Stimulated activated CD8-positive, alpha-beta memory T cell treated with anti-CD3 and anti-CD28 coated beads, Interleukin-4, amount 100 ng/mL, for 48 hours (primary cell): ENCODE measurements at places on chromosomes 12 and 14.

GRCh38 chr14:31172084-31172483 is 35.5 kb downstream of the HECTD1 start:
- no peak for DNase-seq

DNA sequence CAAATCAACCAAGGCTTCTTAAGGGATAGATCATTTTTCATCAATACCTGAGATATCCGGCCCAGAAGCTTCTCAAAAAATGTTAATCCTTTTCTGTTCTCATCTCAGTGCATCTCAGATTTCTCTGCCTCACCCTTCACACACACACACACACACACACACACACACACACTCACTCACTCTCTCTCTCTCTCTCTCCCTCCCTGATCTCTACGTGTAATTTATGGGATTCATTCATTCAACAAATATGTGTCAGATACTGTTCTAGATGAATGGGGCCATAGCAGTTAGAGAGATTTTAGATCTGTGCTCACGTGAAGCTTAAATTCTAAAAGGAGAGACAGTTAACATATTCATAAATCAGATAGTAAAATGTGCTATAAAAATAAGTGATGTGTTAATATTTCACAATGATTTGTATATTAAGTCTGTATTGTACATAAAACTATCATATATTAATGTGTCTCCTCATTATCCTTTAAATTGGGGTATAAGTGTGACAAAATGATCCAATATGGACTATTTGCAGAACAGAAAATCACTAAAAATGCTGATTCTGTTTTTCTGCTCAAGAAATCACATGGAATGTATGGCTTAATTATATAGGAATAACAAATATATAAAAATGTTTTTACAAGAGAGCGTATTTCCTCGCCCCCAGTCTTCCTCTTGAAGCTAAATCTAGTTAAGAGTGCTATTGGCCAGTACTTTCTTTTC is 7.3 kb upstream of the FRMD6 start:
- no peak for DNase-seq

DNA sequence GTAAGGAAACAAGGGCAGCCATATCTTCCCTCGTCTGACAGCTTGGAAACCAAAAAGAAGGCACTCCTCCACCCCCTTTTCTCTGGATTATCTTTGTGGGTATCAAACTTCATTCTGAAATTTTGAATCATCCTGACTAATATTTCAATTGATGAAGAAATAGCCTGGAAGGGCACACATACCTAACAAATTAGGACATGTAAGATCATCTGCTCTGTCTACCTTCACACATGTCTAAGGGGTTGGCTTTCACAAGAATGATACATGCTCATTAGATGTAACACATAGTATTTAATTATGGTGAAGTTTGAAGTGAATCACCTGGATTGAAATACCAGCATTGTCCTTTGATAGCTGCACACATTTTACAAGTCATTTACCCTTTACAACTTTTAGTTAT is 348.1 kb upstream of the RPL10L start:
- no peak for DNase-seq

- no peak for DNase-seq
Measured at GRCh38 chr12:114342656-114343055, 63.3 kb downstream of the TBX5 start.

DNA sequence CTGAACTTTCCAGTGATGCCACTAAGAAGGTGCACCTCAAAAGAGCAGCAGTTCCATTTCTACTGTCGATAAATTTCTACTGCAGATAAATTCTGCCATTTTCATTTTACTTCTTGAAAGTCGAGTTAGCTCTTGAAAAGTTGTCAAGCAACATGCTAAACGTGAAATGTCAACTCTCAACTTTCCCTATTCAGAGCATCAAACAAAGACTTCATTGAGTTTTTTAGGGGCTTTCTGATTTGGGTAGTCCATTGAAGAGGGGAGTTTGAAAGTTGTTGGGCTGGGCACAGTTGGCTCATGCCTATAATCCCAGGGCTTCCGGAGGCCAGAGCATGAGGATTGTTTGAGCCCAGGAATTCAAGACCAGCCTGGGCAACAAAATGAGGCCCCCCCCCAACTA is 59.4 kb upstream of the SYNE2 start:
- no peak for DNase-seq

- no peak for DNase-seq
Measured at GRCh38 chr12:92702754-92703679, at the start of gene PLEKHG7. Gene PLEKHG7, plus strand, starts transcription at chr12:92702989. Its CDS starts 3,643 bp downstream, at chr12:92706632.

- no peak for DNase-seq
Measured at GRCh38 chr14:34338056-34338455, 124.0 kb downstream of the SPTSSA start.

DNA sequence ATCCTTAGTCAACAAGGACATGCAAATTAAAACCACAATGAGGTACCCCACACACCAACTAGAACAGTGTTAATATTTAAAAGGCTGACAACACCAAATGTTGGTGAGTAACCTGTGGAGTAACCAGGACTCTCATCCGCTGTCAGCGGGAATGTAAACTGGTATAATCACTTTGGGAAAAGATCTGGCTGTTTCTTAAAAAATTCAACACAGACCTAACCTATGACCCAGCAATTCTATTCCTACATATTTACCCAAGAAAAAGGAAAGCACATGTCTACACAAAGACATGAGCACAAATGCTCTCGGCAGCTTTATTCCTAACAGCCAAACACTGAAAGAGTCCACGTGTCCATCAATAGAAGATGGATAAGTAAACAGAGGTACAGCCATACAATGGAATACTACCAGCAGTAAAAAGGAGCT is 26.6 kb downstream of the NRDE2 start:
- no peak for DNase-seq

DNA sequence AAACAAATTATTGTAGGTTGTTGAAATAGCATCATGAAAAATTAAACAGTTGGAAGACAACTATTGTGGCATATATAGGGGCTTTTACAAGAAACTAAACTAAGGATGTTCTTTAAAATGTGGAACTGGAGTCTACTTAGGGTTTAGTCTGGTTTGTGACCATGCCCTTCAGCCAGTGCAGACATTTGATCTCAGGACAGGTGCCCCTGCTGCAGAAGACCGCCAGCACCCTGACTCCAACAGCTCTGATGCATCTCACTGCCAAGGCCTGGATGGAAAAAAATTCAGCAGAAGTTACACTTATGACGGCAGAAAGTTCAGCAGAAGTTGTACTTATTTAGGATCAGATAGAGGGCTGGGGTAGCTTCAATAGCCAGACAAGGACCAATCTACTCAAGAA is 51.5 kb downstream of the TMEM117 start:
- DNase-seq, result no peak

DNA sequence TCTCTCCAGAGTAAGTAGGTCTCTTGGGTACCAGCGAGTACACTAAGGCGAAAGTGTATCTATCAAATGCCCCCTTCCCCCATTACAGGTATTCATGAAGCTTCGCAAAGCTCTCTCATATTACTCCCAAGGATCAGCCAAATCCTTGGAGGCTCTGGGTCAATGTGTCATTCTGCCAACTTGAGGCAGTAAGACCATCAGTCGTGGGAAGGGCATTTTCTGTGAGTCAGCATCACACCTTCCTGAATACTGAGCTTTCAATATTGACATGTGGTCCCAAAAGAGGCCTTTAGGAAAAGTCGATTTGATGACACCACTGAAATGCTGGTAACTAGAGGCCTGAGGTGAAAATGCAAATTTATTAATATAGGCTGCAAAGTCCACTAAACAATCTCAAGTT is 323.9 kb downstream of the LRIG3 start:
- no peak for DNase-seq

DNA sequence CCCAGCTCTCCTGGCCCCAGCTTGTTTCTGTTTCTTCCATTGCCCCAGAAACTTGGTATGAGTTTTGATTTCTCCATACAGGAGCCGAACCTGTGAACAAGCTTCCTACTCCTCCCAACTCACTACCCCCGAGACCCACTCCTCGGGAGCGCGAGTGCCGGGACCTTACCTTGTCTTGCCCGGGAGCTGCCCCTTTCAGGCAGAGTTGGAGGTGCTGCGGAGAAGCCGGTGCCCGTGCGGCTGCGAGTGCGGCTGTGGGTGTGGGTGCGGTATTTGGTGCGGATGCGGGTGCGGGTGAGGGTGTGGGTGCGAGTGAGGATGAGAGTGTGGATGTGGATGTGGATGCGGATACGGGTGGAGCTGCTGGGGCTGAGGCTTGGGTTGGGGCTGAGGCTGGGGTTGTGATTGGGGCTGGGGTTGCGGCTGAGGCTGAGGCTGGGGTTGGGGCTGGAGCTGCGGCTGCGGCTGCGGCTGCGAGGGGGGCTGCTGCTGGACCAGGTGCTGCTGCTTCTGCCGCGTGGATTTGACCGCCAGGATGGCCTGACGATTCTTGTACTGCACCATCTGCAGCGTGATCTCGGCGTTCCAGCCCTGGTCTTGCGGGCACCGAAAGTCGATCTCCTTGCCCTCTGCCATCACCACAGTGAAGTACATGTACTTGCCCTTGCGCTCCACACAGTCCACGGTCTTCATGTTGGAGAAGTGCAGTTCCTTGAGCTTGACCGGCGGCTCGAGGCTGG is 1.1 kb downstream of the PHLDA1 start:
- peak; percentile 74 for DNase-seq

DNA sequence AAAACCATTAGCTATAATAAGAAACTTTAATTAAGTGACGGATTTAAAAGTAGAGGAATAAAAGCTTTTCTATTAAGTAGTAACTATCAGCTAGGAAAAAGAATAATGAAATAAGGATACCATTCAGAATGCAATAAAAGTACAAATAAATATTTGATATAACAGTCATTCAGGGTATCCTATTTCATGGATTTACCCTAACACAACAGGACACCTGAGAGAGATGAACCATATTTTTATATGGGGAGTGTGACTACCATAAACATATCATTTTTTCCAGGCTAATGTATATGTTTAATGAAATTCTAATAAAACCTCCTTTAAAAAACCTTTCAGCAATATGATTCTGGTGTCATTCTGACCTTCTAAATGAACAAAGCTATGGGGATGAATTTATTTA is 393.8 kb downstream of the SNAPC1 start:
- no peak for DNase-seq

DNA sequence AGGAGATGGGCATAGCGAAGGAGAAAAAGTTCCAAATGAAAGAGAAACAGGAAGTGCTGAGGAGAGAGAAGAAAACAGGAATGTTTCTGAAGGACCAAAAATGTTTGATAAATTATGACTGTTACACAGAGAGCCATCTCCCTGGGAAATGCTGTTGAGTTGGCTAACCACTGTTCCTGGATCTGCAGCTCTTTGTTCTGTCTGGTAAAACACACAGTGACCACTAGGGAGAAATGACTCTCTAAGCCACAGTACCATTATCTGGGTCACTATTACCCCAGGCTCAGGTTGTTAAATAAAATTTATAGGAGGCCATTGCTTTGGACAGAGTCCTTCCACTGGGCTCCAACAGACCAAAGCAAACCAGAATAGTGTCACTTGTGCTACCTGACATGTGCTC is 219.3 kb downstream of the CRADD start:
- DNase-seq, result no peak

GRCh38 chr12:75432924-75433323 is 42.0 kb downstream of the GLIPR1L2 start:
- no peak for DNase-seq

DNA sequence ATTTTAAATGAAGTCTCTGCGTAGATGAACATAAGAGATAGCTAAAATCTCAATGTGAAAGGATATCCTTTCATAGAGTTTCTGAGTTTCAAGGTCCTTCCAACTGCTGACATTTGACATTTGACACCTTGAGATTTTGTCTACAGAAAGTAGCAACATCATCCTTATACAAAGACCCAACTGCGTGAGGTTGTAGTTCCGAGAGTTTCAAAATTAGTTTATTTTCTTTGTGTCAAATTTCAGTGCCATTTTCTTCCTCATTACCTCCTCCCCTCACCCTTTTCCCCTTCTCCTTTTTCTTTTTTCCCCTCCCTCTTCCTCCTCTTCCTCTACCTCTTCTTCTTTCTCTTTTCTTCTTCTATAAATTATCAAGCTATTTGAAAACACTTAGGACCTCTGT is 26.9 kb upstream of the BATF start:
- no peak for DNase-seq

DNA sequence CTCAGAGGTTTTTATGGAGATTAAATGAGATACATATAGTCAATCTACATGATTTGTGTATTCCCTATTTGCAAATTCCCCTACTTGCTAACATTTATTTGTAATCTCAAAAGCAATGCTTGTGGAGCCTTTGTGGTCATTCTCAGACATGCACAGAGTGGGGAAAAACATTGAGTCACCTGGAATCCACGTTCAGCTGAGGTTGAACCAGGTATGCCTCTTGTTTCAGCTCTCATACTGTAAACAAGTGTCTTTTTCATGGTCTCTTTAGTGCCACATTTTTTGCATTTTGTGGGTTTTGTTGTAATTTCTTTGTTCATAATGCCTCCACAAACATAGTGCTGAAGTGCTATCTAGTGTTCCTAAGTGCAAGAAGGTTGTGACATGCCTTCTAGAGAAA is 181.9 kb downstream of the BCAT1 start:
- no peak for DNase-seq

DNA sequence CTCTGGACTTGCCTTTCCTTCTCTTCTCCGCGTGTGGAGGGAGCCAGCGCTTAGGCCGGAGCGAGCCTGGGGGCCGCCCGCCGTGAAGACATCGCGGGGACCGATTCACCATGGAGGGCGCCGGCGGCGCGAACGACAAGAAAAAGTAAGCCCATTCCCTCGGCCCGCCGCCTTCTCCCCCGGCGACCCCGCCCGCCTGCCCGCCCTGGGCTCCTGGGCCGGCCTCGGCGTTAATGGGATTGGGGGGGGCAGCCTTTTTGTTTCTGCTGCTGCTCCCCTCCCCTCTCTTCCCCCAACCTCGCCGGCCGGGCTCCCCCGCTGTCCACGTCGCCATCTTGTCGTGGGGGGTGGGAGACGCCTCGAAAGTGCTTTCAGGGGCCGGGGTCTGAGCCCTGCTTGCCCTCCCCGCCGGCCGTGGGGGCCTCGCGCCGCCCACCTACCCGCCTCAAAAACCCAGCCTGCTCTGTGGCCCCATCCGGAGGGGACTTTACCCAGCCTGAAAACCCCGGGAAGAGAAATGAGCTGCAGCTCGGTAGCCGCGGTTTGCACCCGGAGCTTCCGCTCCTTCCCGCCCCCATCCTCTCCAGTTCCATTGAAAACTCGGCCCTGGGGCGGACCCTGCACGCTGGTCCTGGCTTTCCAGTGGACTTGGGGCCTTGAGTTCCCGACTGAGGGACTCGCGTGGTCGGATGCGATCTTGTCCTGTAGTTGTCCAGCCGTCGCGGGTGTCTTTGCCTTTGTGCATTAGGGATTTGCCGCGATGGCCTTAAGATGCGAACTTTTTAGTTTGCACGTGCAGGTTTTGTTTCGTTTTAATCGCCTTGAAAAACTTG is 598 bp downstream of the HIF1A start:
- DNase-seq, result peak; percentile 70

- no peak for DNase-seq
Measured at GRCh38 chr12:24632466-24632865, 316.4 kb downstream of the BCAT1 start.

- DNase-seq, result no peak
Measured at GRCh38 chr14:90678846-90679362, 137.3 kb downstream of the TTC7B start.
